ENCODE measurements at places on chromosomes 6 and 20.

DNA sequence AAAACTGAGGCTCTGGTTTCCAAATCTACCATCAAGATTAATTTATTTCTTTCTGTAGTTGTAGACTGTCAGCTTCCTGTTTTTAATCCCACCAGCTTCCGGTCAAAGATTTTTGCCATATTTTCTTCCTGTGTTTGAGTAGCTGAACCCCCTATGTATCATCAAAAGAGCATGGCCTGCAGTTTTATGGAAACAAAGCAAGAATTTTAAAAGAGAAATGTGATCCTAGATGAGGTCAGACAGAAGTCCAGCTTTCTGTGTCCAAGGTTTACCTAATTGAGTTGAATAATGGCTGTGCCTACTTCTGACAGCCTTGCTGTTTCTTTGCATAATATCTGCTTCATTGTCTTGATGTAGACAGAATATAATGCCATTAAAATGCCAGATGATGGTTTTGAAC, 163.7 kb downstream of the CARMIL1 start:
- no peaks in the 10 kb centered on the region for H3K36me3 ChIP-seq
- DNase-seq, result no peak
- no peak overlapping the region for H3K4me3 ChIP-seq
- no peaks in the 10 kb centered on the region for H3K27me3 ChIP-seq

DNA sequence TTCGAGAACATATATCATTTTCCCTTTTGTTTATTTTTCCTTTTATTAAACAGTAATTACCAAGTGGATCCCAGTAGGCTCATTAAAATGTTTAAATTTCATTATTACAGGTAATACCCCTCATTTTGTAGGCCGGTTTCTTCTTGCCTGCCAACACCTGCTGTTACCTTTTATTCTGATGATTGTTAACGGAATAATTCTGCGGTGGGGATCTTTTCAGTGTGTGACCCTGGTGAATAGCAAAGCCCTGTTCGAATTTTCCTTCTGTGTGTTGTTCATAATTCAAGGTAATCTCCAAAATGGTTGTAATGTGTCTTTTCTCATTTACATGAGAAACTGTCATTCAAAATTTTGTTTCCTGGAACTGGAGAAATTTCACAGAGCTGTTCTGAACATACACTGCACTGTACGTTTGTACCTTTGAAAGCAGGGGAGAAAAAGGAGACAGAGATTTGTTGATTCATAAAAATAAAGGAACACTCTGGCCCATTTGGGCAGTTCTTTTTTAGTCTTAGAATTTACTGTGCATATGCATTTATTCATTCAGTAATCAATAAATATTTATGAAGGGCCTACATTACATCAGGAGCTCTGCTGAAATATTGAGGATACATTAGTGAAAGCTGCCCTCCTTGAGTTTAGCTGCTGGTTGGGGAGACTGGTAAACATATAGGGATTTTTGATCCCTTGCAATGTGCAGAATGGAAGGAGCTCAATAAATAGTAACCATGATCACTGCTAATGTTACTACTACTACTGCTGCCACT, 502.0 kb downstream of the QKI start:
- H3K4me1 ChIP-seq, result no peaks in the 10 kb centered on the region
- H3K27ac ChIP-seq, result no peak overlapping the region
- no peaks in the 10 kb centered on the region for H3K36me3 ChIP-seq
- no peaks in the 10 kb centered on the region for H3K27me3 ChIP-seq
- H3K4me3 ChIP-seq, result no peak overlapping the region

GRCh38 chr6:170140129-170140528, 150.7 kb downstream of the DLL1 start:
- no peak overlapping the region for H3K27ac ChIP-seq
- no peak overlapping the region for H3K4me3 ChIP-seq
- peak; percentile 13 for DNase-seq
- H3K4me1 ChIP-seq, result peaks cover 5% of the 10 kb centered on the region
- H3K36me3 ChIP-seq, result no peaks in the 10 kb centered on the region
- H3K27me3 ChIP-seq, result no peaks in the 10 kb centered on the region

DNA sequence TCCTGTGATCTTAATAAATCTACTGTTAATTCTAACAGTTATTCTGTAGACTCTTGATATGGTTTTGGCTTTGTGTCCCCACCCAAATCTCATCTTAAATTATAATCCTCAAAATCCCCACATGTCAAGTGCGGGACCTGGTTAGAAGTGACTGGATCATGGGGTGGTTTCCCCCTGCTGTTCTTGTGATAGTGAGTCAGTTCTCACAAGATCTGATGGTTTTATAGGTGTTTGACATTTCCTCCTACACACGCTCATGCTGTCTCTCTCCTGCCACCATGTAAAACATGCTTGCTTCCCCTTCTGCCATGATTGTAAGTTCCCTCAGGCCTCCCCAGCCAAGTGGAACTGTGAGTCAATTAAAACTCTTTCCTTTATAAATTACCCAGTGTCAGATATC, 10.5 kb upstream of the EPB41L2 start:
- no peaks in the 10 kb centered on the region for H3K36me3 ChIP-seq
- H3K4me3 ChIP-seq, result no peak overlapping the region
- no peak overlapping the region for H3K27ac ChIP-seq
- H3K27me3 ChIP-seq, result no peaks in the 10 kb centered on the region

DNA sequence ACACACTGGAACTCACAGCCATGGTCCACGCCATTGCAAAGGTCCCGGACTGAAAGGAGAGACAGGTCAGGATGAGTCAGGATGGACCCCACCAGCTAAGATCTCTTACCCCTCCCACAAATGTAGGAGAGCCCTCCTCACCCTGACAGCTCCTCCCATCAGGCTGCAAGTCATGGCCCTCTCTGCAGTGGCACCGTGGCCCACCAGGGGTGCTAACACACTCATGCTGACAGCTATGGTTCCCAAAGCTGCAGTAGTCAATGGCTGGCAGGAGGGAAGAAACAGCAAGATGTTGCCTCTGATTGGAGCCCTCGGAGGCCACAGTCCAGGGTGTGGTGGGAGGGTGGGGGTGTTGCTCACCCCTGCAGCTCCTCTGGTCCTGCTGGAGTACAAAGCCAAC, 5.7 kb upstream of the RBPJL start:
- no peaks in the 10 kb centered on the region for H3K27me3 ChIP-seq
- H3K4me3 ChIP-seq, result no peak overlapping the region
- no peaks in the 10 kb centered on the region for H3K36me3 ChIP-seq
- H3K4me1 ChIP-seq, result no peaks in the 10 kb centered on the region
- H3K27ac ChIP-seq, result no peak overlapping the region

GRCh38 chr6:12208190-12208589, 82.0 kb upstream of the EDN1 start:
- H3K4me3 ChIP-seq, result no peak overlapping the region
- no peak overlapping the region for H3K27ac ChIP-seq
- DNase-seq, result no peak
- H3K27me3 ChIP-seq, result no peaks in the 10 kb centered on the region
- no peaks in the 10 kb centered on the region for H3K4me1 ChIP-seq

DNA sequence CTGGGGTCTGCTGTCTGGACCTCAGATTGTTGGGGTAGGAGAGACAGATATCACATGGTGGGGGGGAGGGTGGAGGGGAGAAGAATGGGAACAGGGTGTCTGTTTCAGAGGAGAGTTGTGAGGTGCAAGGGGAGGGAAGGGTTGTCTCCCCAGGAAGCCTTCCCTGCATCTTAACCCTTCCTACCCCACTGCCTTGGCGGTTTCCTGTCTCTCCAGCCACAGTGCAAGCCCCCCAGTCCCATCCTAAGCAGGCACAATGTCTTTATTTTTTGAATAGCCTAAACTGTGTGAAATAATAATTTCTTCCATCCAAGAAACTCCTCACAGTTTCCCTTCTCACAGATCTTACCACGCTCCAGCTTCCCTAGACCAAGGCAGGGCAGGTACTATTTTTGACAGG, 3.5 kb downstream of the FOXP4 start:
- H3K27ac ChIP-seq, result no peak overlapping the region
- no peaks in the 10 kb centered on the region for H3K36me3 ChIP-seq
- no peak for DNase-seq
- H3K27me3 ChIP-seq, result no peaks in the 10 kb centered on the region

DNA sequence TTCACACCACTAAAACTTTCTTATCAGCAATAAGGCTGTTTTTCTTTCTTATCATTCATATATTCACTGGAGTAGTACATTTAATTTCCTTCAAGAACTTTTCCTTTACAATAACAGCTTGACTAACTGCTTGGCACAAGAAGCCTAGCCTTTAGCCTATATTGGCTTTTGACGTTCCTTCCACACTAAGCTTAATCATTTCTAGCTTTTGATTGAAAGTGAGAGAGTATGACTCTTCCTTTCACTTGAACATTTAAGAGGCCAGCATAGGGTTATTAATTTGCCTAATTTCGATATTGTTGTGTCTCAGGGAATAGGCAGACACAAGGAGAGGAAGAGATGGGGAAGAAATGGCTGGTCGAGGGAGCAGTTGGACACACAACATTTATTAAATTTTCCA, 23.6 kb downstream of the THEMIS start:
- no peak overlapping the region for H3K27ac ChIP-seq
- no peaks in the 10 kb centered on the region for H3K36me3 ChIP-seq
- no peaks in the 10 kb centered on the region for H3K4me1 ChIP-seq
- H3K27me3 ChIP-seq, result no peaks in the 10 kb centered on the region

- H3K27me3 ChIP-seq, result no peaks in the 10 kb centered on the region
- peaks cover 65% of the 10 kb centered on the region for H3K36me3 ChIP-seq
- DNase-seq, result peak; percentile 96
- no peak overlapping the region for H3K4me3 ChIP-seq
- H3K27ac ChIP-seq, result peak overlapping the region; percentile 61
Observed at GRCh38 chr6:32118782-32119628, 9.0 kb downstream of the ATF6B start.

GRCh38 chr20:433300-433975, 25.3 kb downstream of the RBCK1 start:
- no peak overlapping the region for H3K27ac ChIP-seq
- H3K4me1 ChIP-seq, result no peaks in the 10 kb centered on the region
- H3K27me3 ChIP-seq, result no peaks in the 10 kb centered on the region
- H3K36me3 ChIP-seq, result peaks cover 50% of the 10 kb centered on the region

DNA sequence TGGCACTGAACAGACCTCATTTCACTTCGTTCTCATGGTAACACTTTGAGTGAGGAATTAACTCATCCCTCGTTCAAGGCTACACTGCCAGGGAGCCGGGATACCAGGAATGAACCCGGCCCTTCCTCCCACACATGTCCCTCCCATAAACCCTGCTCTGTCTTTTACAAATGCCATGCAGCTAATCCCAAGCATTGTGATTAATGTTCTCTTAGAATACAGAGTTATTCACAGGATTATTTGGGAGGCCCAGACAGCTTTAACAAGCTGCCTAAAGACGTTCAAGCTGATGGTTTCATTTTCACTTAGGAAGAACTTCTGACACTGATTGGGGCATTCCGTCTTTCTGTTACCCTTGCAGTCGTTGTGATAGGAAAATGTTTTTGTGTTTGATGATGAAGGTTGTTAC, 42.5 kb upstream of the CD83 start:
- H3K27me3 ChIP-seq, result no peaks in the 10 kb centered on the region
- peaks cover 7% of the 10 kb centered on the region for H3K4me1 ChIP-seq
- H3K27ac ChIP-seq, result peak overlapping the region; percentile 54
- DNase-seq, result no peak
- peak overlapping the region; percentile 40 for H3K4me3 ChIP-seq

- no peak overlapping the region for H3K27ac ChIP-seq
- H3K4me3 ChIP-seq, result no peak overlapping the region
- no peaks in the 10 kb centered on the region for H3K4me1 ChIP-seq
- no peak for DNase-seq
- H3K36me3 ChIP-seq, result no peaks in the 10 kb centered on the region
Observed at GRCh38 chr6:165695722-165696515, 32.9 kb upstream of the PDE10A start.

GRCh38 chr6:56757588-56757984, 114.9 kb upstream of the DST start:
- H3K27me3 ChIP-seq, result no peaks in the 10 kb centered on the region
- no peaks in the 10 kb centered on the region for H3K36me3 ChIP-seq
- peaks cover 58% of the 10 kb centered on the region for H3K4me1 ChIP-seq
- H3K4me3 ChIP-seq, result no peak overlapping the region
- H3K27ac ChIP-seq, result peak overlapping the region; percentile 68

- no peaks in the 10 kb centered on the region for H3K27me3 ChIP-seq
- no peaks in the 10 kb centered on the region for H3K36me3 ChIP-seq
- no peak overlapping the region for H3K4me3 ChIP-seq
- H3K4me1 ChIP-seq, result peaks cover 25% of the 10 kb centered on the region
- H3K27ac ChIP-seq, result no peak overlapping the region
Observed at GRCh38 chr6:126181173-126181741, 158.7 kb upstream of the CENPW start.
